Astrocyte of the spinal cord (primary cell): ENCODE measurements at places on chromosomes 2 and 18.

- no peak for DNase-seq
These were observed 1.6 kb upstream of the RIOK3 start for GRCh38 chr18:23451491-23451890.

GRCh38 chr2:61328707-61329251 lies 142.1 kb downstream of the USP34 start:
- peak; percentile 17 for DNase-seq

- DNase-seq = peak; percentile 91
These were observed 111.3 kb upstream of the TLK1 start for GRCh38 chr2:171271971-171272436.

- no peak for DNase-seq
These were observed 57.5 kb upstream of the SLC14A2 start for GRCh38 chr18:45557779-45558178.

DNA sequence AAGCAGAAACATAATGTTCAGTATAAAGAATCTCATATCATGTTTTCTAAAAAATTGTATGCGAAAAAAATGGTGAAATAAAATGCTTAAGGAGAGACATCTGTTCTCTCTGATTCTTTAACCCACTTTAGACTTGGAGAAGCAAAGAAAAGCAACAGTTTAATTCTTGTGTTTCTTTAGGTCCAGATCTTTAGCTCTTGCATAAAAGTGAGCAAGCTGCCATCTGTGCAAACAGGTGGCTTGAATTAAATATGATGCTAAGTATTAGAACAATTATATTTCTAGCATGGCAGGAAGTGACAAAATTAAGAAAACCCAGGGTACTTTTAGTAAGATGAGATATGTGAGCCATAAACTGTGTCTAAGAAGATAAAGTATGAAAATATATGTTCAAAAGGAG lies 1038.3 kb downstream of the DPP10 start:
- DNase-seq = no peak

DNA sequence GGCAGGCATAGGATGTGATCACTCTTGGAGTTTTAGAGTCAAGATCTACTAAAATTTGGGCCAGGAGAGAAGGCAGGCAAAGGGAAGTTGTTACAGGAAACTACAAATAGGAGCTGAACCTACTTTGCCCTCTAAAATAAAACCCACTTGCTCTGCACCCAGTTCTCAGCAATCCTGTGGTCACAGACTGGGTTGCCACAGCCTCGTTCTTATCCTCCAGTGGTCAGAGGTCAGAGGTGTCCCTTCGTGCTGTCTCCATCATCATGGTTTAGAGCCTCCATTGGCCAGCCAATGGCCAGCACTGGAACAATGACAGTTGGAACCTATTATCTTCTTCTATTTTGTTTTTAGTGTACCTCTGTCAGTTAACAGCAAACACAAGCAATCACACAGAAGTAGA lies 90.7 kb upstream of the TNP1 start:
- no peak for DNase-seq

DNA sequence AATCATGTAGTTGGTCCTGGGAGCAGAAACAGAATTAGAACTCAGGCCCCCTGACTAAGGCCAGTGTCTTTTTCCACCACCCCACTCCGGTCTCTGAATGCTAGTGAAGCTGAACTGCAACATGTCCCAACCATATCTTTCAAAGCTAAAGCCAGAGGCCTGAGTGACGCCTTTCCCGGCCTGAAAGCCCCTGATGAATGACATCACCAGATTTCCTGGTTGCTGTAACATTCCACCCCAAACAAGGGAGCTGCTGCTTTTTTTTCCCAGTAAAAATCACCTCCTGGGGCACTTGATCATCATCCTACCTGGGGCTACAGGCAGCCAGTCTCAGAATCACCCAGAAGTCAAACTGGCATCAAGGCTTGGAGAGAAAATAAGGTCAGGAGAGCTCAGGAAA lies 162.7 kb downstream of the ARL4C start:
- no peak for DNase-seq

GRCh38 chr2:48312126-48312525 lies 217.8 kb upstream of the STON1 start:
- DNase-seq = no peak

DNA sequence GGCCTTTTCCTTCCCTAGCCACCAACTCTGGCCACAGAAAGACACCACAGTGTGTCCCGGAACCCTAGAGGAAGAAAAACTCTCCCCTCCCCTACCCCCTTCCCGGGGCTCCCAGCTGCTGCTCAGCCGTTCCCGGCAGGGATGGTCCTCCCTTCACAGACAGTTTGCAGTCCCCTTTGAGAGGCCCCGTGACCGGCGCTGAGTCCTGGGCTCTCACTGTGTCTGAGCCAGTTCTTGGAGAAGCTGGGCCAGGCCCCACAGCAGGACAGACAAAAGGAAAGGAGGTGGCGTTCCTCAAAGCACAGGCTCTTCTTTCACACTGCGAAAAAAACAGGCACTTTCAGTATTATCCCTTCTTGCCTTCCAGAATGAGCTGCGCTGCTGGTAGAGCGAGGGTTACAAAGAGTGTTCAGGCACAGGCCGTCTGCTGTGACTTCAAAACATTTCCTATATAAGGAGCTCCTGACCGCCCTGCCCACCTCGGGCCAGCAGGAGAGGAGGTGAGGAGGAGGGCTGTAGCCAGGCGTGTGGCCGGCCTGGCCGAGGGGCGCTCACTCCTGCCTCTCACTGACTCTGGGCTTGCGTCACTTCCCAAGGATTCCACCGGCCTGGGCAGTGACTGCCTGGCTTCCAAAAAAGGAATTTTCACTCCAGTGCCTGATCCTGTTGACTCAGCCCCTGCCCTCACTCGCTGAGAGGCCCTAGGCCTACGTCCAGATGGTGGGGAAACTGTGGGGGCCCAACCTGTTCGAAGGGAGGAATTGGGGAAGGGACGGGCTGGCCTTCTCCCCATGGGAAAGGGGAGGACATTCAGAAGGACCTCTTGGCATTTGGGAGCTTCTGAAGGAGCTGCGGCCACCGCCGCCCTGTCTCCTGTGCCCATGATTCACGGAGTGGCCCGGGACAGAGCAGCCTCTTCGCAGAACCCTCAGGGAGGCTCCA lies 24.9 kb downstream of the CIDEA start:
- DNase-seq = peak; percentile 98

- no peak for DNase-seq
These were observed 235.3 kb downstream of the ZNF407 start for GRCh38 chr18:74832999-74833398.

DNA sequence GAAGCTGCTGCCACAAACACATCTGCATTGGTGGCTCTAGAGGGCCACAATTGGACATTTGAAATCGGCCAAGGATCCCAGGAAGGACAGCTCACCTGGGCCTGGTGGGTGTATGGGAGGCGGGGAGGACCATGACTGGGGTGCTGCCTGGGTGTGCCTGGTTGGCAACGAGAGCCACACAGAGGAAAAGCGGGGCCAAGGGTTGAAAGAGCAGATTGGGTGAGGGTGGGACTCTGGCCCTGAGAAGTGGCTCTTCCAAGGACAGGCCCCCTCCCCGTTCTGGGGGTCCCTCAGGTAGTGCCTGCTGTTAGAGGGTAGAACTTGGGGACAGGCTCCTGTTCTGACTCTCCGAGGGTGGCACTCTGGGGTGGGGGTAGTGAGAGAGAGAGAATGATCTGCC lies 102.9 kb downstream of the CLIP4 start:
- DNase-seq = no peak

GRCh38 chr2:208025814-208026184 lies 472 bp upstream of the PLEKHM3 start:
- DNase-seq = no peak

DNA sequence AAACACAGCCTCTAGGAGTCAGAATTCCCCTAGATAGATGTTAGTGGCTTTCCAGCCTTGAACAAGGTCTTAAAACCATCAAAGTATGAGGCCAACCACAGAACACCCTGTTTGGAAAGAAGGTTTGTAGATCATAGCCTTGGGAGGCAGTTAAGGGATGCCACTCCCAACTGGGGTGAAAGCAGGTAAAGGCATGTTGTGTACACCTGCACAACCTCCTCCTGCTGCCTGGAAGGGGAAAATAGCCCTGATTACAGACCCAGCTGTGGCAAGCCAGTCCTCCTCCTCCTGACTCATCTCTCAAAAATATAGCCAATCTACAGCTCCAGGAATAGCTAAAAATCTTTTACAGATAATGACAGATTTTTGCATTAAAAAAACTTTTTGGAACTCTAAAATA lies 108.1 kb downstream of the RBM43 start:
- no peak for DNase-seq

DNA sequence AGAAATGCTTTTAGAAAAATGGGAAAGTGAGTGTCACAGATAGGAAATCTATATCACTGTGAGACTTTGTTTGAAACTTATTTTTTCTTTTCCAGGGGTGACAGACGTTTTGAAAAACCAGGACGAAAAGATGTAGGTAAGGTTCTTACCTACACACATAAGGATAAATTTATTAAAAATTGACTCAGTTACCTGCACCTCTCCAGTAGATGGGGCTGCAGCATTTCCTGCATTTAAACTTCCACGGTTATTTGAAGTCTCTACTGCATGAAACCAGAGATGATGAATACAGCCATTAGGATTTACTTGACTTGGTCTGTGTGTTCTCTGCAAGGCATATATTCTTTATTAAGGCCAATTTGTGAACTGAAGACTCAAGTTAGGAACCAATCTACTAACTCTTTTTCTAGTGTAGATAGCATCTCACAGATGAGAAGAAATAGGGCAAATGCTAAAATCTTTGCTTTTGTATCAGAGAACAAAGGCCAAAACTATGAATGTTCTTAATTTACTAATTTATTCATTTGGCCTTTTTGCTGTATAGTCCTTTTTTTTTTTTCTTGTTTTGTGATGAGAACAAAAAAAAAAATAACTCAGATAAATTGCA lies 15.0 kb downstream of the KCNJ13 start:
- peak; percentile 54 for DNase-seq

DNA sequence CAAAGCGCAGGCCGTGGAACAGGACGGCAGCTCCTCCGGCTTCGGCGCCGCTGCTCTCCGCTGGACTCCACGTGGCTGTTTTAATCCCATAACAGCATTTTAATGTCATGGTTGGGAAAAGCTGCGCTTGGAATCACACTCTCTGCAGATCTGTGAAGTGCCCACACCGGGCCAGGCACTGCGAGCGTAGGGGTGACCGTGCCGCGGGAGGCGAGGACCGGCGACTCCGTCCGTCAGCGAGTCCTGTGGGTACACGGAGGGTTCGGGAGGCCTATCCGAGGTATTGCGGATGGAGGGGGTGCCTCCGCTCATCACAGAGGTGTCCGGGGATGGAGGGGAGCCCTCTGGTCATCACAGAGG lies 198.0 kb upstream of the SALL3 start:
- DNase-seq = no peak

GRCh38 chr2:174763780-174764179 lies 492 bp downstream of the CHRNA1 start:
- DNase-seq = no peak

DNA sequence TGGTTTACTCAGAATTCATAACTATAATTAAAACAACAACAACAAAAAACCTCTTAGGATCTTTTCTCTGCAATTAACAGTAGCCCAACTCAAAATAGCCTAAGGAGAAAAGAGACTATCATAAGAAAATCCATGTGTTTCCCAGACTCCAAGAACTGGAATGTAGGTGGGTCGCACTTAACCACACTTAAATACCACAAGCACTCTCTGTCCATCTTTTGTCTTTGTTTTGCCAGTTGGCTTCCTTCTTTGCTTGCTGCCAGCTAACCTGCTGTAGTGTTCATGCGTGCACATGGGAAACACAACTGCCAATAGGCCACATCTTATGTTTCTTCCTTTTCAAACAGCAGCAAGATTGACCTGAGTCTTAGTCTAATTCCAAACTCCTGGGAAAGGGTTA lies 24.1 kb upstream of the ACVR1 start:
- DNase-seq = peak; percentile 9

DNA sequence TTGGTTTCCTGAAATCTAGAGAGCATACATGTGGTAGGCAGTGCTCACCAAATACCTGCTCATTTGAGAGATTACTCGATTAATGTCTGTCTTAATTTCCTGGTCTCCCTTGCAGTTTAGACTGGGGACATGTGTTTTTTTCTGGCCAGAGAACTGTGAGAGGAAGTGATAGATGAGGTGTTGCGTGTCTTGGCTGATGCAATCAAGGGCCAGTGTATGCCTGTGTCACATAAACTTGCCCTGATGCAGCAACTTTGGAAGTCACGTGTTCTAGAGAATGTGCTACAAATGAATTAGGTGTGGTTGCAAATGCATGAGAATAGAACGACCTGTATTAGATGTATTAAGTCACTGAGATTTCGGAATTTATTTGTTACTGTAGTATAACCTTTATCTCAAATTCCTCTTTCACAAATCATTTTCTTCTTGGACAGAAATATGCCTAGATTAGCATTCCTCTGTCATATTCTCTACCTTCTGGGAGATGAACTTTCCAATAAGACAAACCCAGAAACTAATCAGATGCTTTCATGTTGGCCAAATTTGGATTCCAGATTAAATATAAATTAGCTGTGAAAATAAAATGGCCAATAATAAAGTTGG lies 9.9 kb upstream of the IL1A start:
- peak; percentile 63 for DNase-seq

DNA sequence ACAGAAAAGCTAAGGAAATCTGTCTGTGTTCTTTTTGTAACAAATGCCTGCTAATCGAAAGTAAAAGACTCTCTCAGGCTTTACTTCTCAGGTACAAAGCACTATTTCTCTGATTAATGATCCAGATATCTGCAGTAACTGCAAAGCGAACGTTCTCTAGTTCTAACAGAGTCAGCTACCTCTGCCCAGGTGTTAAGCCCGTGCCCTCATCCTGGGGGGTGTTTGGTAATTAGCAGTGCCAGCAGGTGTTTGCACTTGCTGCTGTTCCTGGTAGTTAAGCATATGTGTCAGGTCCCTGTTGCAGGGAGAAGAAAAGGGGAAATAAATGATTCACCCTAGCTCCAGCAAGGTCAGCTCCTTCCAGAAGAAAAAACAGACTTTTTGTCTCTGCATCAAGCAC lies 58.8 kb upstream of the CRIM1 start:
- no peak for DNase-seq

DNA sequence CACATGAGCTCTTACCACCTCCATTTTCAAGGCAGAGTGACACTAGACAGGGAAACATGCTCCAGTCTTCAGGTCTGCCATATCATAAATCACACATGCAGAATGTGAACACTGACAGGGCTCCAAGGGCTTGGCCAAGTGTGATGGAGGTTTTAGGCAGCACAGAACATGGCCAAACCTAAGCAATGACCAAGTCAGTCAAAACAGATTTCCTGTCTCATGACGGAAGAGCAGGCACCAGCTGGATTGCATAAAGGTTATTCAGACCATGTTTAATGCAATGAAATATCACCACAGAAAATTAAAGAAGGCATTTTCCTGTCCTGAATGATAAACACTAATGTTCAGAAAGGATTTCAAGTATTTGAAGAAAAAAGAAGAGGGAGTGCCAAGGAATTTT lies 72.5 kb downstream of the SUMO1 start:
- no peak for DNase-seq

- no peak for DNase-seq
These were observed 1.7 kb upstream of the CATIP start for GRCh38 chr2:218354850-218355443.

DNA sequence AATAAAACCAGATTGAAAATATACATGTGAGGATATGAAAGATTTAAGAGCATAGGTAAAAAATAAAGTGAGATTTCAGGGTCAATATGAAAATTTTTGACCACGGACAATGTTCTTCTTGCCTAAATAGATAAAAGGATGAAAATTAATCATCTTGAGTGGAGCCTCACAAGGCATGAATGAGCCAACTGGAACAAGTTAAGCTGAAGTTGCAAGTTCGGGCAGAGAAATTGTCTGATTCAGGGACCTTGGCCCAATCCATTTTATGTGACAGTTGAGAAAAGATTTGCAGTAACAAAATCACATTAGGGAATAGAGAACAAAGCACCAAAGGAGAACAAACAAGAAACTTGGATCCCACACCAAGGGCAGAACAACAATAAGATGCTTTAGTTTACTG lies 305.3 kb downstream of the TMX3 start:
- DNase-seq = no peak
